ENCODE measurements at places on chromosomes 2 and 18.
A peak's percentile ranks its signal among the peaks of the same experiment; 100 is the strongest.

DNA sequence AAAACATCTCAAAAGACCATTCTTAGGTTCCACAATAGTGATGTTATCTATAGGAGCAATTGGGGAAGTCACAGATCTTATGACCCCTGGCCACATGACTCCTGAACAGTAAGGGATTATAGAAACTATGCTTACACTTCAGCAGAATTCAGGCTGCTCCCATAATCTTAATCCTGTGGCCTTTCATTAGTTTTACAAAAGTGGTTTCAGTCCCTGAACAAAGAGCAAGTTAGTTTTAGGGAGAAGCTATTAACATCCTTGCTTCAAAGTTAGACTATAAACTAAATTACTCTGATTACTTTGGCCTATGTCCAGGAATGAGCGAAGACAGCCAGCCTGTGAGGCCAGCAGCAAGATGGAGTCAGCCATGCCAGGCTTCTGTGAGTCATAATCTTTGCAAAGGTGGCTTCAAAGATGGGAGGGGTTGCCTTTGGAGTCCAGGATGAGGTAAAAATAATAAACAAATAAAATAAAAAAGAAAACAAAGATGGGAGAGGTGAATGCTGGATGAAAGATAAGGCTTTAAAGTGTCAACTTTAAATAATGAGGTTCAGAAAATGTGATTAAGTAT lies 168.7 kb upstream of the NDUFV2 start:
- no peaks in the 10 kb centered on the region for H3K4me1 ChIP-seq
- H3K27ac ChIP-seq = no peak overlapping the region
- no peaks in the 10 kb centered on the region for H3K27me3 ChIP-seq
- no peak for DNase-seq
- H3K36me3 ChIP-seq = no peaks in the 10 kb centered on the region

DNA sequence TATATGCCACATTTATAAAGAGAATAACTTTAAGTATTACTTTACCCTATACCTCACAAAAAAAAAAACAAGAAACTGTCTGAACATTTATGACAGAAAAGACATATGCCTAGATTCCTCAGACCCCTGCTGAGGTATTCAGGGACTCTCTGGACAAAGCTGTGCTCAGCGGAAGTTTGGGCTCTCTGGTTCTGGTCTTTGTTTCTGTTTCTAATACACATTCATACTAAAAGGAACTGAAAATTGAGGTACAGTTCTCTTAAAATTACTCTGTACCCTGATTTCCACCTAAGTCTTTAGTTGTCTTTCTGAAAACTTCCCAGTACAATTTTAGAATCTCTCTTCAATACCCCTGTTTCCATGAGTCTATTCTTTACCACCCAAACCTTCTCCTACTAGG lies 160.3 kb downstream of the IKZF2 start:
- H3K4me1 ChIP-seq = no peaks in the 10 kb centered on the region
- H3K36me3 ChIP-seq = no peaks in the 10 kb centered on the region
- no peak overlapping the region for H3K27ac ChIP-seq
- H3K27me3 ChIP-seq = no peaks in the 10 kb centered on the region

GRCh38 chr2:200042102-200042735 lies 86.8 kb downstream of the MAIP1 start:
- no peaks in the 10 kb centered on the region for H3K27me3 ChIP-seq
- no peak for DNase-seq
- H3K4me1 ChIP-seq = no peaks in the 10 kb centered on the region
- H3K4me3 ChIP-seq = no peak overlapping the region
- H3K27ac ChIP-seq = no peak overlapping the region

- H3K36me3 ChIP-seq = no peaks in the 10 kb centered on the region
- no peaks in the 10 kb centered on the region for H3K4me1 ChIP-seq
- no peak overlapping the region for H3K4me3 ChIP-seq
- H3K27ac ChIP-seq = no peak overlapping the region
Measured at GRCh38 chr2:68463287-68463877, 3.7 kb downstream of the FBXO48 start.

DNA sequence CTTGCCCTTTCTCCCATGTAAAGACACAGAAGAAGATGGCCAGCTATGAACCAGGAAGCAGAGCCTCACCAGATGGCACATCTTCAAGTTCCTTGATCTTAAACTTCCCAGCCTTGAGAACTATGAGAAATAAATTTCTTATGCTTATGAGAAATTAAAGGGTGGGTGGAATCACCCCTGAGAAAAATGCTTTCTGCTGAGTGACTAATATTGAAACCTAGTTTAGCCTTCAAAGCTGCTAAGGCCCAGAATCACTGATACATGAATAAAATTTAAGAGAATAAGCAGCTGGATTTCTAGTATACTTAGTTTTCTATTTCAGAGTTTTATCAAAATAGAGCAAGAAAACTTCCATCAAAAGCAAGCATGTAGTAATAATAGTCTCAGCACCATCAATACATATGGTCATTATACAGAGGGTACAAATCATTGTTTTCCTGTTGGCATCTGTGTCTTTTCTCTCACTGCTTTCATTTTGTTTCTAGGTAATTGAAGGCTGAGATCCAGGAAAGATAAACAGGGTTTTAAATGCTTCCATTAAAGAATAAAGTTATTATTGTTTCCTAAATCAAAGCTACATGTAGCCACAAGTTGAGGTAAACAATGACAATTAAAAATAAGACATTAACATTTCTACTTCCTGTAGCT lies 53.3 kb upstream of the COL5A2 start:
- H3K36me3 ChIP-seq = no peaks in the 10 kb centered on the region
- no peak overlapping the region for H3K4me3 ChIP-seq
- no peak for DNase-seq

GRCh38 chr2:75605770-75606529 lies 40.6 kb upstream of the MRPL19 start:
- H3K36me3 ChIP-seq = no peaks in the 10 kb centered on the region
- H3K27ac ChIP-seq = peak overlapping the region; percentile 31
- peaks cover 13% of the 10 kb centered on the region for H3K4me1 ChIP-seq
- no peak overlapping the region for H3K4me3 ChIP-seq

GRCh38 chr2:240917009-240917683 lies 11.0 kb downstream of the CROCC2 start:
- peaks cover 40% of the 10 kb centered on the region for H3K4me1 ChIP-seq
- H3K27ac ChIP-seq = peak overlapping the region; percentile 82
- H3K36me3 ChIP-seq = no peaks in the 10 kb centered on the region
- DNase-seq = no peak
- no peaks in the 10 kb centered on the region for H3K27me3 ChIP-seq
- no peak overlapping the region for H3K4me3 ChIP-seq

DNA sequence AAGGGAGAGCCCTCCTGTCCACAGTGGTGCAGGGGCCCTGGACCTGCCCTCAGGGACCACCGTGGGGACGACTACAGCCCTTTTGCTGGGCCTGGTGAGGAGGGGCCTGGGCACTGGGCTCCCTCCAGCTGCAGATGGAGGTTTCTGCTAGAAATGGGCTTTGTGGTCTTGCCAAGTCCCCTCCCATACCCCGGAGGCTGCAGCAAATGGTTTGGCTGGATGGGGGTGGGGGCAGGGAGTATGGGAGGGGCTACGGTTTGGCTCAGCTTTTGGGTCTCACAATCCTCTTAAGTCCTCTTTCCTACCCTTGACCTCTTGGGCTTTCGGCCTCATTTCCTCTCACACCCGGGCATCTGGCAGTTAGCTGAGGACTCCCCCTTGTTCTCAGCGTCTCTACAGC lies 21.7 kb downstream of the TET3 start:
- no peaks in the 10 kb centered on the region for H3K4me1 ChIP-seq
- H3K27ac ChIP-seq = no peak overlapping the region
- H3K4me3 ChIP-seq = no peak overlapping the region
- H3K27me3 ChIP-seq = no peaks in the 10 kb centered on the region

DNA sequence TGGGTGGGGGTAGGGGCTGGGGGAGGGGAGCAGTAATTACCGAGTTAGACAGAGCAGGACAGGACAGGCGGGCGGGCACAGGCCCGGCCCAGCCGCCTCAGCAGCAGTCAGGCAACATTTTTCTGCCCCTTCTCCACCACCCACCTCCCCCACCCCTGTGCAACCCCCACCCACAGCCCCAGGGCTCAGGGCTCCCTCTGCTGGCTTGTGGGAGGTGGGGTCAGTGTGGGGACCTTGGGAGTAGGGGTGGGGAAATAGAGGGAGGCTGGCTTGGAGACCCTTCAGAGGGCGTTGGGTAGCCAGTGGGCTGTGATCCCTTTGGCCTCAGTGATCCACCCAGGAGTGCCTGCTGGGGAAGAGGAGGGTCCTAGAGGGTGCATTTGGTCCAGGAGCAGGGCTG lies 6.4 kb downstream of the WNT6 start:
- no peak overlapping the region for H3K4me3 ChIP-seq
- H3K27me3 ChIP-seq = no peaks in the 10 kb centered on the region
- H3K36me3 ChIP-seq = no peaks in the 10 kb centered on the region
- H3K4me1 ChIP-seq = no peaks in the 10 kb centered on the region

DNA sequence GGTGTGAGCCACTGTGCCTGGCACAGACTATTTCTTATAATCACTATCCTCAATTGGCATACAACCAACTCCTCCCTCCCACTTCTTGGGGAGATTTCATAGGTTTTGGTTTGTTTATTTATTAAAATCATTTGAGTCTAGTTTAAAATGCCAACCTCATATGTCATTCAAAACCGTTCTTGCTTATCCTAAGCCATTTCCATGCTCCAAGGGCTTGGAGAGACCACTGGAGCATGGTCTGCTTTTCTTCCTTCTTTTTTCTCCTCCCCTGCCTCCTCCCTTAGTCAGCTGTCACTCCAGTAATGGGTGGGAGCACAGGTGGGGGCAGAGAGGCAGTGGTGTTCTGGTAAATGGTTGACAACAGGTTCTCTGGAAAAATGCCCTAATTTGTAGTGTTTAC lies 20.4 kb upstream of the KCNS3 start:
- no peak overlapping the region for H3K4me3 ChIP-seq
- no peak for DNase-seq
- no peaks in the 10 kb centered on the region for H3K4me1 ChIP-seq
- no peak overlapping the region for H3K27ac ChIP-seq
- H3K27me3 ChIP-seq = peaks cover 7% of the 10 kb centered on the region

DNA sequence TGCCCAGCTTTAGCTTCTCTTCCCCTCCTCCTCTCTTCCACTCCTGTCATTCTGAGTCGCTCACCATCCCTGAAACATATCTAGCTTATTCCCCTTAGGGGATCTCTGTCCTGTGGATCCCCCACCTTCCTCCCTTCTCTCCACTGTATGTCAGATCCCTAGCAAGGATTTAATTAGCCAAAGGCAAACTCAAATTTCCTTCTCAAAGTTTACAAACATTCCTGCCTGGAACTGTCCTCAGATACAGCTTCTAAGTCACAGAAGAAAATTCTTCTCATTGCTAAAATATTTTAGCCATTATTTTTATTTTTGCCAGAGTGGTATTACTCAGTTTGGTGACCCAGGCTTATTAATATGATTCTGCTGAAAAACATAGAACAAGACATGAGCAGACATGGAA lies 315.3 kb downstream of the CYP26B1 start:
- H3K4me3 ChIP-seq = no peak overlapping the region
- H3K27me3 ChIP-seq = no peaks in the 10 kb centered on the region
- no peaks in the 10 kb centered on the region for H3K4me1 ChIP-seq
- no peak overlapping the region for H3K27ac ChIP-seq
- DNase-seq = no peak

GRCh38 chr2:26557244-26557925 lies 79.5 kb upstream of the OTOF start:
- H3K27ac ChIP-seq = no peak overlapping the region
- no peak for DNase-seq
- H3K27me3 ChIP-seq = peaks cover 43% of the 10 kb centered on the region
- no peaks in the 10 kb centered on the region for H3K36me3 ChIP-seq
- no peaks in the 10 kb centered on the region for H3K4me1 ChIP-seq

GRCh38 chr2:85163675-85164074 lies 30.5 kb downstream of the TCF7L1 start:
- DNase-seq = no peak
- H3K4me1 ChIP-seq = no peaks in the 10 kb centered on the region
- H3K27ac ChIP-seq = peak overlapping the region; percentile 62
- H3K36me3 ChIP-seq = no peaks in the 10 kb centered on the region

DNA sequence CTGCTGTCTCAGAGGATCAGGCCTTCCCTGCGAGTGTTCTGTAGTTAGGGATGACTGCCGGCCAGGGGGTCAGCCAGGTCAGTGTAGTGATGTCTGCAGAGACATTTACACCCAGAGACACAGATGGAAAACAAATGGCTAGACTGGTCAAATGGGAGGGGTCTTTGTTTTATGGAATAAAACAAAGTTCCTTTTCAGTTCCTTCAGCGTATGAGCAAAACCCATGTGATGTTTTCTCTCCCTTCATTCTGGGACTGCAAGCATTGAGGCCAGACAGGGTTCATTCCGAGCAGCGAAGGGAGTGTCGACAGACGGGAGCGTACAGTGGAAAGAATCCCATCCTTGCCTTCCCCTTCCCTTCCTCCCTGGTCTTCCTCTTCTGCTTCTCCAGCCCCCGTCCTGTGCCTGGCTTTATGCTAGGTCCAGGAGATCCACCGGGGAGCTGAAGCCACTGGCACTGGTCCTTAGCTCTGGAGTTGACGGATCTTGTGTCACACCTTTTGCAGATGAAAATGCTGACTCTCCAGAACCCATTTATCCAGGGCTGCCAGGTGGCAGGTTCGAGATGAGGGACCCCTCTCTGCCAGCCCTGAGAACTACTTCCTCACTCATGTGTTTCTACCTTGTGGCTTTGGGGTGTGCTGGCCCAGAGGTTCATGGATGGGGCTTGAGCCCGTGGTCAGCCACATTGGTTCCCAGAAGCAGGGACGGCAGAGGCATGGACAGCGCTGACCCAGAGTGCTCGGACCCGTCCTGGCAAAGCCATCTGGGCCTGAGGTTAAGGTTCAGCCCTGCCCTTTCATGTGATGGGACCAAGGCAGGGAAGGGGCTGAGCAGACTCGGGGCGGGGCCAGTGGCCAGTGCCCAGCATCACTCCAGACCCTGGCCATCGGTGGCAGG lies 24.2 kb downstream of the ITGB1BP1 start:
- no peaks in the 10 kb centered on the region for H3K27me3 ChIP-seq
- H3K27ac ChIP-seq = peak overlapping the region; percentile 75
- H3K4me3 ChIP-seq = no peak overlapping the region
- no peaks in the 10 kb centered on the region for H3K36me3 ChIP-seq
- H3K4me1 ChIP-seq = peaks cover 22% of the 10 kb centered on the region
- peak; percentile 69 for DNase-seq

DNA sequence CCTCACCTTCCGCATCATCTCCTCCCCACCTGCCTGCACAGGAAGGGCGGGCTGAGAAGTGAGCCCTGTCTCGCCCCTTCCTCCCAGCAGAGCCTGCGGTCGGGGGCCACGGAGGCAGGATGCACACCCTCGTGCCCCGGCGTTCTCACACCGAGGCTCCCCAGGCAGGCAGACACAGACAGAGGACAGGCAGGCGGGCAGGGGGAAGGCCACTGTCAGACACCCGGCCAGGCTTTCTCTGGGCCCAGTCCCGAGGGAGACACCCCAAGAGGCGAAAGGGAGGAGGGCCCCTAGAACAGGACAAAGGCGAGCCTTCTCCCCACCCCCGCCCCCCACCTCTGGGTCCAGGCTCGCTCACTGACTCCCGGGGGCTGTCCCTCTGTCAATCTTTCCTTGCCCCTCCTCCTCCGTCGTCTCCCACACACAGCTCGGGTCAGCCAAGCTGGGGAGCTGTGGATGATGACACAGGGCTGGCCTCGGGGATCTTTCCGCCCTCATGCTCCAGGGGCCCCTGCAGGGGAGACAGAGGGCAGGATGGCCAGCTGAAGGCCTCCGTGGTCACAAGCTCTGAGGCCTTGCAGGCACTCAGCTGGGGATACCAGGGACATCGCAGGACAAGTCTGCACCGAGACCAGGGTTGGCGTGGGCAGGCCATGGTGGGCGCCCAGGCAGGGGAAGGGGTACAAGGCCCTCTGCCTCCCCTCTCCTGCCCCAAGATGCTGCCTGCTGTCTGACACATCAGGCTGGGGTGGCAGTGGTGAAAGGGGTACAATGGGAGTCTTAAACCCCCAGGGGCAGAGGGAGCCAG lies 24.9 kb downstream of the BIN1 start:
- H3K4me1 ChIP-seq = peaks cover 97% of the 10 kb centered on the region
- no peaks in the 10 kb centered on the region for H3K36me3 ChIP-seq
- peak overlapping the region; percentile 90 for H3K27ac ChIP-seq
- no peak for DNase-seq
- H3K27me3 ChIP-seq = no peaks in the 10 kb centered on the region
- peak overlapping the region; percentile 36 for H3K4me3 ChIP-seq
